CD8-positive, alpha-beta memory T cell (primary cell): ENCODE measurements at places on chromosomes 16 and 17.

DNA sequence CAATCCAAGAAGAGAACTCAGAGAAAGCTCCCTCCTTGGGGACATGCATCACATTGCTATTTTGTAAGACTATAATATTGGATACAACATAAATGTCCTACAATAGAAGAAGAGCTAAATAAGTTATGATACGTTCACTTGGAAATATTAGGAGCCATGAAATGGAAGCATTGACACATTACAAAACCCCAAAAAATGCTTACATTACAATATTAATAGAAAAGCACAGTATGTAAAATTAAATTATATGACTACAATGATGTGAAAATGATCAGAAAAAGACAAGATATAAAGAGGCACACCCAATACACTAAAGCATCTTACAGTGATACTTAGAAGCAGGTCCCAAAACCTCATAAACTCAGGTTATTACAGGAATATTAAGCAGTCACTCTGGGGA, 694.1 kb downstream of the TOX3 start:
- DNase-seq, result no peak

GRCh38 chr16:1150511-1150982, 2.4 kb upstream of the CACNA1H start:
- DNase-seq, result no peak

DNA sequence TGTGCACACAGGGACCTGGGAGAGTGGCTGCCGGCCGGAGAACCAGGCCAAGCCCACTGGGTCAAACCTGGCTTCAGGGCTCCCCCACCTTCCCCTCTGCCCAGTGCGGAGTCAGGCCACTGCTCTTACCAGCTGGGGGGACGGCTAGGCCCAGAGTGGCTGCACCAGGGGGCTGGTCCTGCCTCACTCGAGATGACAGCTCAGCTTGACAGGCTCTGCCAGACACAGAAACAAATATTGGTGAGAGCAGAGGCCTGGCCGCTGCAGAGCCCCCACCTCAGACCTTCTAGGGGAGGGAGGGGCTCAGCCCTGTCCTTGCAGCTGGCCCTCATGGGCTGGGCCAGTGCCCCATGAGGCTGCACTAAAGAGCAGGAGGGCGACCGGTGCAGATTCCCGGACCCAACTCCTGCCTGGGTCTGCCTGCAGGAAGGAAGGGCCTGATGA, 4.5 kb downstream of the NUDT16L1 start:
- DNase-seq, result no peak

DNA sequence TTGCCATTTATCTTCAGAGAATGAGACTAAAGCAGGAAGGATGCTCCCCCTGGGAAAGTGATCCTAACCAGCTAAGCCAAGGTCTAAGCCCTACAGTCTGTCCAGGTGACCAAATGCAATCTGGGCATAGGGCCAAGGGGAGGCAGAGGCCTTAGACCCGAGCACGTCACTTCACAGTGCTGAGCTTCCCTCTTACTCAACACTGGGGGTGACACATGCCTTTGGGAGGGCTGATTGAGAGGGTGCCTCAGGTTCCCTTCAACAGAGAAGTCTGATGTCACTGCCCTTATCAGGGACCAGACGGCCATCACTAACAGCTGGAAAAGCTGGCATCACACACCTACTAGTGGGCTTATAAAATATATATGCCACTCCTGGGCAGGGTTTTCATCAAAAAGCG, 4.0 kb downstream of the CIAO2B start:
- DNase-seq, result no peak
